ENCODE measurements at places on chromosomes 16 and 17. TPM values are rescaled to one million over a fixed set of nuclear protein-coding genes. Genes with fewer than 3 reads are reported as not detected.

GRCh38 chr16:17431012-17431411 is 39.7 kb downstream of the XYLT1 start:
- H3K27me3 ChIP-seq, result no peaks in the 10 kb centered on the region
- no peaks in the 10 kb centered on the region for H3K36me3 ChIP-seq
- H3K4me1 ChIP-seq, result peaks cover 2% of the 10 kb centered on the region
- H3K27ac ChIP-seq, result no peak overlapping the region
- H3K4me3 ChIP-seq, result no peak overlapping the region
- no peak for DNase-seq

DNA sequence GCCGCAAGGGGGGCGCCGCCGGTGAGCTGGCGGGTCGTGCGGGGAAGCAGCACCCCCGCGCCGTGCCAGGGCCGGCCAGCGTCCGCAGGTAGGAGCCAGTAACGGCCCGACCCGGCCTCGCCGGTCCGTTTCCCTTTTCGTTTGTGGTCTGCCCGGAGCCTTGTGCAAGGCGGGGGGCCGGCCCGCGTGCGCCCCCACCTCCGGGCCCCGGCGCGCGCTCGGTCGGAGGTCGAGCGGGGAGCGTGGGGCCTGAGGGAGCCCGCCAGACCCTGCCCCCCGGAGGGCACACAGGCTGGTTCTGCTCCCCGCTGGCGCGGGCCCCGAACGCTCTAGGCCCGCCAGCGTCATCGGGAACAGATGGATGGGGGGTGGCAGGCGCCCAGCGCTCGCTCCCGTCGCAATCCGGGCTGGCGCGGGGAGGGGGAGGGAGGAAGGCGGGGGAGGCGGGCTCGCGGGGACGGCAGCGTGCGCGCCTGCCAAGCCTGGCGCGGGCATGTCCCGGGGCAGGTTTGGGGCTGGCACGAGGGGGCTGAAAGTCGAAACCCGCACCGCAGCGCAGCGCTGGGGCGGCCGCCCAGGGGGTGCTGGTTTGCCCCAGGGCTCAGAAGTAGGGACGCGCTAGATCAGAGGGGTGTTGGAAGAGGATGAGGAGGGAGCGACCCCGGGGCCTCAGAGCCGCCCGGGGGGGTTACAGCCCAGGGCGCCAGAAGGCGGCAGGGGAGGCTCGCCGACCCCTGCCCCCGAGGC is 1.5 kb upstream of the GSE1 start:
- H3K36me3 ChIP-seq, result peaks cover 35% of the 10 kb centered on the region
- H3K27me3 ChIP-seq, result no peaks in the 10 kb centered on the region
- H3K4me1 ChIP-seq, result peaks cover 11% of the 10 kb centered on the region
- peak overlapping the region; percentile 88 for H3K27ac ChIP-seq

DNA sequence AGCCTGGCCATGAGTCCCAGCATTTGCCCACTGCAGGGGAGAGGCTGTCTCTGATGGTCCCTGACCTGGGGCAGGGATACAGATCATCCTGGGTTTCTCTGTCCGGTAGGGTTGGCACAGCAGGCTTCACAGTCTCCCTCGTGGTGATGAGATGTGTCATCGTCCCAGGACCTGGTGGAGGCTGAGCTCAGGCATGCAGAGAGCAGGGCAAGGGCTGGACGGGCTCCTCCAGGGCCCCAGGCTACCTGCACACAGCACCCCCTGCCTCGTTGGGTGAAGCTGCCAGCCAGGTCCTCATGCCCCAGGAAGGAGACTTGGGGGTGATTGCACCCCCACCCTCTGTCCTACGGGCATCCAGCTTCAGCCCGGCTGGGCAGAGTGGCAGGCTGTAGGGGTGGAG is 155.8 kb upstream of the GSE1 start:
- H3K27me3 ChIP-seq, result no peaks in the 10 kb centered on the region
- no peaks in the 10 kb centered on the region for H3K36me3 ChIP-seq
- DNase-seq, result no peak
- H3K4me3 ChIP-seq, result no peak overlapping the region

DNA sequence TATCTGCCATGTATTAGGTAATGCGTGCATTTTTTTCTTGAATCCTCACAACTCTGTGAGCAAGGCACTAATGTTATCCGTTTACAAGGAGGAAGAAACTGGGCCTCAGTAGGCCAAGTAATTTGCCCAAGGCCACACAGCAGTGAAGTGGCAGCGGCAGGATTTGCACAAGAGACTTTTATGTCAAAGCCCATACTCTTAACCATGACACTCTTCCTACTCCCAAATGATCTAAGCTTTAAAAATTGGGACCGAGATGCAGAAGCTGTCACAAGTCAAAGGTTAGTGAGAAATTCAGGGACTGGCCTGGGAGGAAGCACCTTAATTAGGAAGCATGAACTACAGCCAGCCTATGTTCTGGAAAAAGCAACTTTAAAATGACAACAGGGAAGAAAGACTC is 10.7 kb downstream of the MAP3K14 start:
- DNase-seq, result no peak
- peaks cover 22% of the 10 kb centered on the region for H3K36me3 ChIP-seq
- H3K4me1 ChIP-seq, result peaks cover 17% of the 10 kb centered on the region
- H3K4me3 ChIP-seq, result no peak overlapping the region
- peak overlapping the region; percentile 1 for H3K27ac ChIP-seq

- no peaks in the 10 kb centered on the region for H3K4me1 ChIP-seq
- H3K27ac ChIP-seq, result peak overlapping the region; percentile 67
- DNase-seq, result peak; percentile 55
- H3K36me3 ChIP-seq, result no peaks in the 10 kb centered on the region
- no peaks in the 10 kb centered on the region for H3K27me3 ChIP-seq
Observed at GRCh38 chr16:69830534-69831211, 68.5 kb downstream of the WWP2 start.

- H3K4me3 ChIP-seq, result no peak overlapping the region
- no peak overlapping the region for H3K27ac ChIP-seq
Observed at GRCh38 chr17:41589301-41589700, 2.6 kb upstream of the KRT14 start.

DNA sequence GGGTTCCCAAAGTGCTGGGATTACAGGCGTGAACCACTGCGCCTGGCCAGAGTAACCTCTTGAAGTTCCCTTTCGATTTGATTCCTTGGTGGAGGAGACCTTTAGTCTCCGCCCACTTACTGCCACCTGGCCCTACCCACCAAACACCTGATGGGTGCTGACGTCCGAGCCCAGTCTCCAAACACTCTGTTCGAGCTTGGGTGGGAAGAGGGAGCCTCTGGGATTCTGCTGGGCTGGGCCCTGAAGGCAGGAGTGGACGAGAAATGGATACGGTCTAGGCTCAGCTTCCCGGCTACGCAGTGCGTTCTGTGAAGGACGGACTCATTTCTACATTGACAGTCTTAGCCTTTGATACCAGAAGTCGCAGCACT is 870 bp upstream of the ITGA3 start:
- H3K36me3 ChIP-seq, result peaks cover 18% of the 10 kb centered on the region
- H3K4me3 ChIP-seq, result peak overlapping the region; percentile 97
- peak; percentile 92 for DNase-seq
- no peaks in the 10 kb centered on the region for H3K27me3 ChIP-seq
- peaks cover 11% of the 10 kb centered on the region for H3K4me1 ChIP-seq

DNA sequence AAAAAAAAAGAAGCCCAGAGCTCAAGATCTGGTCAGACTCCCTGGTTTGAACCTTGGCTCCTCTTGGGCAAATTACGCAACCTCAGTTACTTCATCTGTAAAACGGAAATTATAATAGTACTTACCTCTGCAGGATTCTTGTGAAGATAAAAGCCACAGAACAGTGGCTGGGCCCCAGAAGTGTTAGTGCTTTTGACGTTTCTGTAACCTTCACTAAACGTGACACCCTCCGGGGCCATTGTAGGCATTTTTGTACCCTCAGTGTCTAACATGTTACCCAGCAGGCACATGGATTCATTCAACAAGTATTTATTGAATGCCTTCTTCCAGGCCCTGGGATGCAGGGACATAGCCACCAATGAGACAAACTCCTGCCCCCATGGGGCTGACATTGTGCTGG is 58.0 kb downstream of the PITPNC1 start:
- H3K4me1 ChIP-seq, result peaks cover 18% of the 10 kb centered on the region
- DNase-seq, result peak; percentile 78
- H3K4me3 ChIP-seq, result no peak overlapping the region
- no peaks in the 10 kb centered on the region for H3K36me3 ChIP-seq
- no peaks in the 10 kb centered on the region for H3K27me3 ChIP-seq

DNA sequence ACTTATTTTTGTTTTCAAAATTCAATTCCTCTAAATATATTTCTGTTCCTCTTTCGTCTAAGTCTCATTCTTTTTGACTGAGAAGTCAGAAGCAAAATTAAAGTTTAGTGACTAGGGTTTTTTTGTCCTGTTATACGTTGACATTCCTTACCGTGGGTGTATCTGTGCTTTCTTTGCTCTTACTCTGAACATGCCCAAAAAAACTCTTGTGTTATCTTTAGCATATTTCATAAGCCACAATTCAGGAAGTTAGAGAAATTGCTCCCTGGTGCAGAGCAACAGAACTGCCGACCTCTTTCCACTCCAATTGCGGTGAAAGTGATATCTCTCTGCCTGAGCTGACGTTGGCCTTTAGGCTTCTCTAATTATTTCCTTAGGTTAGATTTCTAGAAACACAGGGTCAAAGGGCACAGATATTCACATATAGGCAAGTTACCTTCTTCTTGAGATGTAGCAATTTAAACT is 65.7 kb downstream of the CENPV start:
- H3K27ac ChIP-seq, result peak overlapping the region; percentile 98
- peak; percentile 71 for DNase-seq
- no peaks in the 10 kb centered on the region for H3K27me3 ChIP-seq
- H3K4me1 ChIP-seq, result peaks cover 14% of the 10 kb centered on the region

GRCh38 chr17:75272848-75273184 is 1.8 kb upstream of the MIF4GD start:
- DNase-seq, result no peak
- H3K4me3 ChIP-seq, result no peak overlapping the region

- H3K27me3 ChIP-seq, result peaks cover 96% of the 10 kb centered on the region
- H3K36me3 ChIP-seq, result no peaks in the 10 kb centered on the region
- no peak overlapping the region for H3K4me3 ChIP-seq
- no peak overlapping the region for H3K27ac ChIP-seq
- H3K4me1 ChIP-seq, result no peaks in the 10 kb centered on the region
Observed at GRCh38 chr17:48747445-48748363, 19.2 kb upstream of the HOXB13 start.

GRCh38 chr17:62178579-62178978 is 113.5 kb upstream of the MED13 start:
- DNase-seq, result no peak
- no peak overlapping the region for H3K27ac ChIP-seq
- H3K27me3 ChIP-seq, result no peaks in the 10 kb centered on the region

- no peak for DNase-seq
- H3K4me3 ChIP-seq, result no peak overlapping the region
- H3K27ac ChIP-seq, result no peak overlapping the region
- H3K27me3 ChIP-seq, result no peaks in the 10 kb centered on the region
- H3K36me3 ChIP-seq, result no peaks in the 10 kb centered on the region
Observed at GRCh38 chr17:38628441-38628840, 22.7 kb upstream of the SRCIN1 start.

SSTR5 gene
- polyA plus RNA-seq, result not detected

MRPS7 gene
- 67.0 TPM for polyA plus RNA-seq

RNF43 gene
- 29.4 TPM for polyA plus RNA-seq

KRT33B gene
- not detected for polyA plus RNA-seq

OMG gene
- polyA plus RNA-seq, result 5.9 TPM

SLFN12L gene
- not detected for polyA plus RNA-seq

PIP4K2B gene
- 4.9 TPM for polyA plus RNA-seq

NPIPB13 gene
- polyA plus RNA-seq, result 11.4 TPM

MYH2 gene
- not detected for polyA plus RNA-seq

IRX3 gene
- polyA plus RNA-seq, result 1.00 TPM

Data from small intestine (tissue), 16 donors.